Activated naive CD8-positive, alpha-beta T cell treated with anti-CD3 and anti-CD28 coated beads, Interleukin-2, amount 50 U/mL, for 24 hours (primary cell): ENCODE measurements at places on chromosomes 5 and 9.
A peak's percentile ranks its signal among the peaks of the same experiment; 100 is the strongest.

- DNase-seq: peak; percentile 25
Observed at GRCh38 chr9:131096269-131097125, at the start of gene AIF1L. Gene AIF1L (plus strand): TSS chr9:131096531. CDS start chr9:131096630, 99 bp downstream.

DNA sequence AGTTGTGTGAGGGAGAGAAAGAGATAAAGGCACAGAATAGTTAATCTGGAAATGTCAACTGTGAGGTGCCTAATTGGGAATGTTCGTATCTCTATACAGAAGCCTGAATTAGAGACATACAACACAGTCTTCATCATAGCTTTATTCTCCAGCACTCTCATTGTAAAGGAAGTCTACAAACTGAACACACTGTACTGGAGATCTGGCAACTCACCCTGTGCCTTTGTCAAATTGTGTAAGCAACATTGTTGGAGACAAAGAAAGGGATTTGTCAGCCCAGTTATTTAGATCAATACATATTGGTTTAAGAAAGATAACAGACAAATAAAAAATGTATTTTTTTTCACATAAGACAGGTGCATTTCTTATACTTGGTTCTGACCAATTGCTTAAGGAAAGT, 832.9 kb upstream of the DMAC1 start:
- DNase-seq: no peak

GRCh38 chr9:134324359-134325095, 1.7 kb upstream of the RXRA start:
- DNase-seq: no peak

DNA sequence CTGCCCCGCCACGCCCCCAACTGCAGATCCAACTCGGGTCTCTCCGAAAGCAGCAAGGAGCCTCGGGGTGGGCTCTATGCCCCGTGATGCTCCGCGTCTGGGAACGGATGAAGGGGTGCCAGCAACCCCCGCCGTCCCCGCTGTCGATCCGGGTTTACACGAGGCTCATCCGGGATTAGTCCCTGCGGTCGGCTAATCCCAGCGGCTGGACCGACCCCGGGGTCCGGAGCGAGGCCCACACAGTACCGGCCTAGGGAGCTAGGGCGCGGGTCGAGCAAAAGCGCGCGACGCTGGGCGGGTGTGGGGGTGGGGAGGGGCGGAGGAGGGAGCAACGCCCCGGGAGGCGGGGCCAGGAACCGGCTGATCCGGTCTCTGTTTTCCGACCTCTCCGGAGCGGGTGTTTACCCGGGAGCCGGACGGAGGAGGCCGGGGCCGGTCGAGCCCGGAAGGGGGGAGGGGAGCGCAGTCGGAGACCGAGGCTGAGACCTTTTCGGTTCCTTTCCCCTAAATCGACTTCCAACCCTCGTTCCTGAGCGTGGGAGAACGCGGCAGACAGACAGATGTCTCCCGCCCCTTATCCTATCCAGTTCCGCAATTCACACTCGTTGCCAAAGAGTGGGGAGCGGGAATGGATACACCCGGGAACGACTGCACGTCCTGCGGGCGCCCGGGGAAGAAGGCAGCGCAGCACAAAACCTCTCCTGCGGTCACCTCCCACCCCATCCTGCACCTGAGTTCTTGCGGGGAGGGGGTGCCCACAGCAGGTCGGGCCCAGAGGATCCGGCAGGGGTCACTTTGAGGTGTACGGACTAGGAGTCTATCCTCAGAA, 28.6 kb downstream of the PCDH1 start:
- DNase-seq: peak; percentile 77

- DNase-seq: no peak
Observed at GRCh38 chr5:118894709-118895108, 93.6 kb downstream of the DTWD2 start.

- DNase-seq: no peak
Observed at GRCh38 chr5:115671939-115672338, 46.1 kb upstream of the TMED7 start.

DNA sequence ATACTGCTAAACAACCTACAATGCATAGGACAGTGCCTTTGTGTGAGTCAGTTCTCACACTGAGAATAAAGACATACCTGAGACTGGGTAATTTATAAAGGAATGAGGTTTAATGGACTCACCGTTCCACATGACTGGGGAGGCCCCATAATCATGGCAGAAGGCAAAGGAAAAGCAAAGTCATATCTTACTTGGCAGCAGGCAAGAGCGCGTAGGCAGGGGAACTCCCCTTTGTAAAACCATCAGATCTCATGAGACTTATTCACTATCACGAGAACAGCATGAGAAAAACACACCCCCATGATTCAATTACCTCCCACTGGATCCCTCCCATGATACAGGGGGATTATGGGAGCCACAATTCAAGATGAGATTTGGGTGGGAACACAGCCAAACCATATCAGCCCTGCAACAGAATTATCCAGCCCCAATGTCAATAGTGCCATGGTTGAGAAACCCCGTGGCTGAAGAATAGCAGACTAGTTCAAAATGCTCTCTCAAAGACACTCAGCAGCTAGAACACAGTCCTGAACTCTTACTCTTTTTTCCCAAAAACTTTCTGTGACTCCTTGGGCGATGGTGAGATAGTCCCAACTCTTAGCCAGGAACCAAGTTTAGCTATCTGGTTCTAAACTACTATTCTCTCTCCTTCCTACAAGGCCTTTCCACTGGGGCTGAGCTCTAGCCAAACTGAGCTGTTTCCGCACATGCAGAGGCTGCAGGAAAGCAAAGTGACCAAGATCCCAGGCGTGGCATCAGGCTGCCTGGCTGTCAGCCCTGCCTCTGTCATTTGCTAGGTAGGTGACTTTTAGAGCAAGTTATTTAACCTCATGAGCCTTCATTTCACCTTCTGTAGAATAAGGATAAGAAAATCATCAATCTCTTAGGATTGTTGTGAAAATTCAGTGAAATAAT, 21.7 kb downstream of the FAT2 start:
- peak; percentile 26 for DNase-seq

DNA sequence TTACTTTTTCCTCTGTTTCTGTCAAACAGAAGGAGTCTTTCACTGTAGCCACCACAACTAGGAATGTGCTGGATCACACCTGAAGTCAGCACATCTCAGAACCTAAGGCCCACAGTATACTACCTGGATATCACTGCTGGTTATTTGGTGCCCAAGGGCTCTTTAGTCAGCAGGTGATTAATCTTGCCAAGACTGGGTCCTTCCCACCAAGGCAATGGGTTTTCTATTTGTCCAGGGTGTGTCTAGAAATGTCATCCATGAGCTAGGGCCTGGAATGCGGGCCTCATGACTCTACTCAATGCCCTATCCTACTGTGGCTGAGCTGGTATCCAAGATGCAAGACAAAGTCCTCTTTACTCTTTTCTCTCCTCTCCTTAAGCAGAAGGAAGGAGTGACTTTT, 9.8 kb upstream of the PCDHAC1 start:
- no peak for DNase-seq

DNA sequence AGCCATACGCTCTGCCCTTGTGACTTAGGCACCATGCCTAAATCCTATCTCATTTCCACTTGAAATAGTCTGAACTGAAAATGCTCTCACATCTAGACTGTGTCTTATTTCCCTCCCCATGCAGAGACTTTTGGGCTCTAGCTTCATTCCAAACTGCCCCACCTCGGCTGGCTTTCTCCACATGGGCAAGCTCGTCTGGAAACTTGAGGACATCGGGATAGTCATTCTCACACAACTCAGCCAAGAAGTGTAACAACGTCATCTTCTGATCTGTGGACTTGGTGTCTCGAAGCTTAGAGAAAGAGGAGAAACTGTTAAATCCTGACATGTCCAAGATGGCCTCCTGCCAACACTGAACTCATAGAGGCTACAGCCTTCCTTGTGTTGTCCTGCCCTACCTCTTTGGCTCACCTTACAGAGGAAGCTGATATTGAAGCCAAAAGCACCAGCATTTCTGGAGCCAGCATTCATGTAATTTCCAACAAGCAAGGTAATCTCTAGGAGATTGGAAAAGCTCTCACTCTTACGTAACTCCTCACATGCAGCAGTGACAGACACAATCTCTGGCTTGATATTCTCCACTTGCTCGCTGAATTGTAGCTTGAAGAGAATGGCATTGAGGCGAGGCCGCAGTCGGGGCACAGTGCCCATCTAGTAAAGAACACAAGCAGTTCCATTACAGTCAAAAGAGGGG, 39.6 kb downstream of the PCDHGC5 start:
- DNase-seq: no peak

DNA sequence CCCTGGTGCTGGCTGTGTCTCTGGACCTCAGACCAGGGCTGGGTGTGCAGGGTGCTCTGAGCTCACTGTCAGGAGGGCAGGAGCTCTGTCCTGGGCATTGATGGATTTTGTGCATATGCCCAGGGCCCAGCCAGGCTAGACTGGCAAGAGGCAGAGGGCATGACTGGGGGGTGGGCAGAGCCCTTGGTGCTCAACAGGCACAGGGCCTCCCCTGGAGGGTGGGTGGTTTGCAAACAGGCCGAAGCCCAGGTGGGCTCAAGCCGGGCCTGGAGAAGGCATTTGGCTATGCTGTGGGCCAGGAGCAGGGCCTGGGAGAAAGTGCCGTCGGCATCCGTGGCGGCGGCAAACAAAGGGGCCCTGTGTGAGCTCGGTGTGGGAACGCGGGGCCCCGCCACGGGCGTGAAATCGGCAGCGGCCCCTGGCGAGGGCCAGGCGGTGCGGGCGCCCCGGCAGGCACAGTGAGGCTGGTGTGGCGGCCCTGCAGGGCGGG, 1.9 kb upstream of the NRARP start:
- DNase-seq: no peak

DNA sequence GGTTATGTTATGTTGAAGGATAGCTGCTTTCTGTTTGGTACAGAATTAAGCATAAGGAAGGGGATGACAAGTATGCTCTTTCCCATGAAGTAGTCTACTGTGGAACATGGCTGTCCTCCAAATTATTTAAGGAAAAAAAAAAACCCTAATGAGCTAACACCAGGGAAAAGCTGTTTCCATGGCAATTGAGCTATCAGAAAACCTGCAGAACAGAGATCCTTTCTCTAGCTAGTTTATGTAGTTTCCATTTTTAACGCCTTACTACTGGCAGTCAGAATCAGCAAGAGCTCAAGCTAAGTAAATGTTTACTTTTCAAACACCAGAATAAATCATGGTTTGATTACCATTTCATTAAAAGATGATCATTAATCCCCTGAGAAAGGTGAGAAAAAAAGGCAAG, 287.4 kb upstream of the TARS1 start:
- no peak for DNase-seq

DNA sequence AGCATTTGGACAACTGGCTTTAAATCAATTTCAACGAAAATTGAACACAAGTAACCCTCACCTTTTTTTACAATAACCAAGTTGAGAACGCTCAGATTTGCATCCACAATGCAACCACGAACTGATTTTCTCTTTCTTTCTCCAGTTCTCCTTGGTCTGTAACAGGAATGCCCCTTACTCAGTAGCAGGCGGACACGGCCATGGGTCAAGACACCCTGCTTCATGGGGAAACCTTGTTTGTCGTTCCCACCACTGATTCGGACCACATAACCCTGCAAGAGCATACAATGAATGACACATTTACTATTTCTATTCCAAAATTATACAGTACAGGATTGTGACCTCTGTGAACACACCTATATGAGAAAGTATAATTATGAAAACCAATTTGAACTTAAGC, 1.4 kb downstream of the RPS6 start:
- DNase-seq: peak; percentile 25

DNA sequence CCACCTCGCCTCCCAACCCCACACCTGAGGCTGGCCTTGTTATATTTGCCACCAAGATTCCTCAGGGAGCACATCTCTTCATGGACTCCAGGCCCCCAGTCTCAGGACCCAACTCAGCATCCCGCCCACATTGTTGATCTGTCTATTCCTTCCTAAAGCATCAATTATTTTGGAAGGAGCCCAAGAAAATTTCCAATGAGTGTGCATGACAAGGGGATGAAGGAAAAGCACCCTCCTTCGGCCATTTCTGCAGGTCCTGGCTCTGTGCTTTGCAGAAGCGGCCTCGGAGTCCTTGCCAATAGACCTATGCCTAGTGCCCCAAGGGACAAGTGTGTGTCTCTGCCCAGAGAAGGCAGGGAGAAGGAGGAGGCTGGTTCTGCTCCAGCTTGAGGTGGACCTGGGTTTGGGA, 273.2 kb downstream of the GADD45G start:
- DNase-seq: no peak

DNA sequence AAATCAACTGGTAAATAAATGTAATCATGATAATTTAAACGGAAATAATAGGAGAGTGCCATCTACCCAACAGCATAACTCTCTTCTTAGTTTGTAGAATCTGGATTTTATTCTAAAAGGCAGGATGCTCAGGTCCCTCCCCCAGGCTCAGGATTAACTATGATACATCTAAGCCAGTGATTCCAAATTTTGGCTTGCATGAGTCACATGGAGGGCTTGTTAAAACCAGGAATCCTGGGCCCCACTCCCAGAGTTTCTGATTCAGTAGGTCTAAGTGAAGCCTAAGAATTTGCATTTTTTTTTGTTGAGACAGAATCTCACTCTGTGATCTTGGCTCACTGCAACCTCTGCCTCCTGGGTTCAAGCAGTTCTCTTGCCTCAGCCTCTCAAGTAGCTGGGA, 62.3 kb upstream of the ZFR start:
- DNase-seq: no peak

DNA sequence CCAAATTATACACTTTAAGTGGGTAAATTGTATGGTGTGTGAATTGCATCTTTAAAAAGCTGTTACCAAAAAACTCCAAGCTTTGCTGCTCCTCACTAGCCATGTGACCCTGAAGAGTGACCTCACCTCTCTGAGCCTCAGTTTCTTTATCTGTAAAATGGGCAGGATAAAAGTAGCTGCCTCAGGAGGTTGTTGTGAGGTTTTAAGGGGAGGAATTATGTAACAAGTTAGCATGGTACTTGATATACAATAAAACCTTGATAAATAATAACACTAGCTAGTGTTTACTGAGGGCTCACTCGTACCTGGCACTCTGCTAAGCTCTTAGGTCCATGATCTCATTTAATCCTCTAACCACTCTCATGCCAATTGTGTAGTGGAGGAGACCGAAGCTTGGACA, 19.0 kb upstream of the PHF19 start:
- no peak for DNase-seq

- peak; percentile 8 for DNase-seq
Observed at GRCh38 chr5:97231025-97231636, 48.1 kb upstream of the RIOK2 start.

DNA sequence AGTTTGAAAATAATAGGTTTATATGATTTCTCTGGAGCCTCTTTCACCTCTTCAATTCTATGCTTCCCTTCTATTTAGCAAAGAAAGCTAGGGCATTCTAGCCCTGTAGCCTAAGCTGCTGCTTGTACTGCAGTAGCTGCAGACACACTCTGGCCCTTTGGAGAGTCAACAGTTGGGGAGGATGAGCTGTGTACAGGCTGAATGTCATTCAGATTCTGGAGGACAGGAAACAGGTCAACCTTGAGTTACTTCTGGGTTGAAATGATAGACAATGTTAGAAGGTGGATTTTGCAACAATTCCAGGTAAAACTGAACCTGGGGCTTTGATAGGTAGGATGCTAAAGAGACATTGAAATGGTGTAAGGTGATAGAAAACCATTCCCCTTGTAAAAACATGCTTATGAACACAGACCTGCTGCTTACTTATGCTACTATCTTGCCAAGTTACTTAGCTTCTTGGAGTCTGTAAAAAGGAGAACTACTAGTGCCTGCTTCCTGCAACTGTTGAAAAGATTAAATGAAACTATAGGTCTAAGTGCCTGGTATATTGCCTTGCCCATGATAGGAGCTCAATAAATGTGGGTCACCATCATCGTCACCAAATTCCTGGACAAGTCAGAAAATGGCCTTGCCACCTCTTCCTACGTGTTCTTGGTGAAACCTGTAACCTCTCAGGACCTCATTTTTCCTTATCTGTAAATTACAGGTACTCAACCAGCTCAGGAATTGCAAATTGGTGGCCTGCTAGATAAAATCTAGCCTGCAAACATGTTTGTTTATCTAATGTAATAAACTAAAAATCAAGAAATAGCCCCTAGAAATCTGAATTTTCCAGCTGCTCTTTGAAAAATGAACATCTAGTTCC, 83.7 kb downstream of the GALNT10 start:
- DNase-seq: no peak
